Vagina (tissue), 2 donors: ENCODE measurements at places on chromosomes 13 and 19.

DNA sequence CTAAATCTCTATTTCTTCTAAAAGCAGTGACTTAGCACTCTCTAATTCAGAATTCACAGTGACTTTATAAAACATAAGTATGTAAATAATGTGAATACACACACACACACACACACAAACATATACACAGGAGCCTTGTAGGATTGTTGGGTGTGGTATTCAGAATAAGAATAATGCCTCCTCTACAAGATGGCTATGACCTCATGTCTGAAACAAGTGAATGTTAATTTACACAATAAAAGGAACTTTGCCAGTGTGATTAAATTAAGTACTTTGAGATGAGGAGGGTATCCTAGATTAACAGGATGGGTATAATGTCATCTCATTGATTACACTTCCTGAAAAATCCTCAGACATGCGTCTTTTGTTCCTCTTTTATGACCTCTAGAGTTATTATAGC lies 234.6 kb downstream of the SLITRK6 start:
- no peak for DNase-seq

DNA sequence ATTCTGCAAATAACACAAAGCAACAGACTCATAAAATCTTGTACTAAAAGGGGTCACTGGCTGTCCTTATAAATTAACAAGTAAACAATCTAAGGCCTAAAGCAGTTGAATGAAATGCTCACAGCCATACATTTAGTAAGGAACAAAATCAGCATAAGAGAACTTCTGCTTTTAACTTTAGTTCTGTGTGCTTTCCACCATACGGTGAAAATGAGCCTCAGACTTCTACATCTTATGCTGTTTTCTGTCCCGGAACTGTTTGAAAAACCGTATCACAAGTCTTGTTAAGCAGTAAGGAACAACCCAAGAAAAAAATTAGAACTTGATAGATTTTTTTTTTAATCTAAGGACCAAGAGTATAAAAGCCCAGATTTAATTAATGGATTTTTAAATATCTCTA lies 549.1 kb upstream of the MIR17HG start:
- no peak for DNase-seq

DNA sequence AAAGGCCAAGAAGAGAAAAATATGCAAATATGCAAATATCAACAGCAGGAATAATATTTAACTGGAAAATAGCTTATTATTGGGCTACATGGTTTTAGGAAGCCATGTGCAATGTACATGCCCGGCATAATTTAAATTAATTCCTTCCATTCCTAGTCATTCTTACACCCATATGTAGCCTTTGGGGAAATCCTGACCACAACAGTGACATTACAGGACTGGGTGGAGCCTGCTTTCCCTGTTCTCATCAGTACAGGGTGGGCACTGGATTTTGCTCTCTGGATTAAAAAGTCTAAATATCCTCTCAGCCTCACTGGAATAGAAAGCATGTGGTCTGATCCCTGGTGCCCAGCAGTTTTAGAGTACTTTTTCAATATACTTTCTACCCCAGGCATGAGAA lies 198.2 kb downstream of the DNAJC15 start:
- DNase-seq = no peak

DNA sequence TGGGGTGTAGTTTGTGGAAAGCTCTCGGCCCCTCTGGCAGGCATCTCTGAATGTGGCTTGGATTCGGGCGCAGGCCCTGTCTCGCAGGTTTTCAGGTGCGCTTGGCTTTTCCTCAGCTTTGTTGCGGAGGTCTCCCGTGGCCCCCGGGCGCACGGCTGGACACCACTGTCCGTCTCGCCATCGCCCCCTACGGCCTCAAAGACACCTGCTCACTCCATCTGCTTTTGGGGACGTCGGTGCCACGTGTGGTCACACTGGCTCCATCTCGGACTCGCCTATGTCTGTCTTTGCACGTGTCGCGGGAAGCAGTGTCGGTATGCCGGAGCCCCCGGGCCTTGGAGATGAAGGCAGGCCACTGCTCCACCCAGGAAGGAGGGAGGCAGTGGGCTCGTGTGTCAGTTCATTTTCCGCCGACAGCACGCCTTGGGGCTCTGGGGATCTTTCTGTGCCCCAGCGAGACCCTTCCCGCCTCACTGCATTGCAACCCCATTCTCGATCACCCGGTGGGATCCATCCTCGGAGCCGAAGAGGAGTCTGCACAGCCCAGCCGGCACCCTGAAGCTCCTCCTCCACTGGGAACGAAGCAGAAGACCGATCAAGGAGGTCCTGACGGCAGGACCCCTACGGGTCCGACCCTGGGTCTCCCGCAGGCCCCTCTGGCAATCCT lies 42.1 kb downstream of the ZNF146 start:
- no peak for DNase-seq

DNA sequence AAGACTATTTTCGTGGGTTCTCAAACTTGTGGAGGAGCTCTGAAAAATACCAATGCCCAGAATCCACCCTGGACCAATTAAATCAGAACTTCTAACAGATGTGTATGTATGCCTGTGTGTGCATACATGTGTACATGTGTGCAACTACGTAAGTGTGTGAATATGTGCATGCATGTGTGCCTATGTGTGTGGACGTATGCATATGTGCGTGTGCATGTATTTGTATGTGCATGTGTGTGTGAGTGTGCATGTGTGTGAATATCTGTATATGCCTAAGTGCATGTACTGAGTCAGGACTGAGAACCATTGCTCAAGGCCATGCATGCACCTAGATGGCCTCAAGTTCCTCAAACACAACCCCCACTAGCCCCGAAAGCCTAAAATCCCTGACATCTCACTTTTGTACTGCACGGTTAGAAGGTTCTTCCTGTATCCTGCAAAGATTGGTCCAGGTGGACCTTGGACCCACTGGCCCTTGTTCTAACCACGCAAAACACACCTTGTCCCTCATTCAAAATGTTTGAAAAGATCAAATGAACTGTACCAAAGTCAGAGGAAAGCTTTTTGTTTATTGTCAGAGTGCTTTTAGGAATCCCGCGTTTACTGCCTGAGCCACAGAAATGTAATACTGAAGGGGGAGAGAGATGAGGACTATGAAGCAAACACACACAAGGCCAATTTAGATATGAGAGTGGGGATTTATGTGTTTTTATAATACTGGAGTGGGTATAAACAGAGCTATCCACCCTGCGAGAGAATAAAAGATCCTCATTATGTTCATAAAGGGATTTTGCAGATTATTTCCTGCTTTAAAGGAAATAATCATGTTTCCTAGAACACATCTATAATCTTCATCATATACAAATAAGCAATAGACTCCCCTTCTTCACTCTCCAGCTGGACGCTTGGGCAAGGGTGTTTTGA lies 39.1 kb downstream of the LATS2 start:
- DNase-seq = no peak

DNA sequence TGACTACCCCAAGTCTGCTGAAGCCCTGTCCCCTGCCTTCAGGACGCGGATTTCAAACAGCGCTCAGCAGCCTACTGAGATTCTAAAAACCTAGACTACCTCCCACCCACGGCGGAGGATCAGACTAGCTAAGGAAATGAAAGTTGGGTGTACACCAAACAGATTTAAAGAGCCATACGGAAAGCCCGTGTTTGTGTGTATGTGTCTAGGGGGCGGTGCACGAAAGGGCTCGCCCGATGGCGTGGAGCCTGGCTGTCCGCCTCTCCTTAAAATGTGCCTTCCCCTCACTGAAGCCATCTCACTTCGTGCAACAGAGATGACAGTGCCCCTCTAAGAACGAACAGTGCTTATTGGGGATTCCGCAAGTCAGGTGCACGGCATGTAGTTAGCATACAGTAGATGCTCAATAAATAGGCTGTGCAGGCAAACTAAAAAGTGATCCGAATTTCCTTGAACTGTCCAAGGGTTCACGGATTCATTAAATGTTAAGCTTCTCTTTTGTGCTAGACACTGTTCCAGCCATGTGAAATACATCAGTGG lies 639 bp downstream of the LENG1 start:
- no peak for DNase-seq
